ENCODE measurements at places on chromosomes 3 and 15. TPM values are rescaled to one million over a fixed set of nuclear protein-coding genes. Genes with fewer than 3 reads are reported as not detected.

The PGBD4 gene
- polyA plus RNA-seq: 0.75 TPM

The LMAN1L gene
- polyA plus RNA-seq: not detected

The TRPM1 gene
- not detected for polyA plus RNA-seq

The A4GNT gene
- polyA plus RNA-seq: not detected

The MAP4 gene
- polyA plus RNA-seq: 229 TPM

The ELL3 gene
- 1.2 TPM for polyA plus RNA-seq

The OR5K4 gene
- not detected for polyA plus RNA-seq

The RAB8B gene
- polyA plus RNA-seq: 24.6 TPM

The AQP9 gene
- polyA plus RNA-seq: not detected

DNA sequence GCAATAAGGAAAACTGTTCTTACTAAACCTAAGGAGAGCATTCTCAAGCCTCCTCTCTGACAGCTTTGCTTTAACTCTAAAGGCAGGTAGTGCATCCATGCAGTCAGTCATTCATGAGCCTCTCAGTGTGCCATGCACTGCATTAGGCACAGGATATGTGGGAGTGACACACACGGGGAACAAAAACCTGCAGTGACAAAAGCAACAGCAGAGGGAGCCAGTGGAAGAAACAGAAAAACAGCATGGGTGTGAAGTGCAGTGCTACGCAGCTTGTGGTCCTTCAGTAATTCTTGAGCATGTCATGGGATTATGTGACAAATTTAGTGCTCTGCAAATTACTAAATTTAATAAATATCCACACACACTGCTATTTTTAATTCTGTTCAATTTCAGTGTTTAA, 230.7 kb downstream of the BBX start:
- no peaks in the 10 kb centered on the region for H3K4me1 ChIP-seq
- no peak overlapping the region for H3K4me3 ChIP-seq
- peak; percentile 30 for DNase-seq
- H3K36me3 ChIP-seq: peaks cover 1% of the 10 kb centered on the region
- H3K27me3 ChIP-seq: no peaks in the 10 kb centered on the region

DNA sequence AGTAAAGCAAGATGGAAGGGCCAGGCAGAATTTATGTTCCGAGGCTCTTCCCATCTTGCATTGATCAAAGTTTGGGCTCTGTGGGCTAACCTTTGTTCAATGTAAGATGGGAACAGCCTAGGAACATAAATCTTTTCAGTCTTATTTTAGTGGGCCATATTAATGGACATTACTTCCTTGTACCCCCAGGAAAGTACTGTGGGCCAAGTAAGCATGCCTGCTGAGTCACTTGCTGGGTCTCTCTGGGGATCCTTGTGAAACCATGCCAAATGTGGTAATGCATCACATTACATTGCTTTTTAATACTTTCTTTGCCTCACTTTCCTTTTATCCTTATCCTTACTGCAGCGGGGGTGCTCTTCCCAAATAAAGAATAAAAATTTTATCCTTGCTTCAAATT, 349.5 kb upstream of the POU1F1 start:
- H3K4me3 ChIP-seq: no peak overlapping the region
- no peaks in the 10 kb centered on the region for H3K36me3 ChIP-seq
- DNase-seq: no peak
- H3K27me3 ChIP-seq: no peaks in the 10 kb centered on the region
- H3K27ac ChIP-seq: no peak overlapping the region
- H3K4me1 ChIP-seq: no peaks in the 10 kb centered on the region

GRCh38 chr3:143552851-143553250, 295.4 kb downstream of the SLC9A9 start:
- H3K27me3 ChIP-seq: no peaks in the 10 kb centered on the region
- H3K4me3 ChIP-seq: no peak overlapping the region
- no peaks in the 10 kb centered on the region for H3K4me1 ChIP-seq
- H3K36me3 ChIP-seq: no peaks in the 10 kb centered on the region
- no peak for DNase-seq
- no peak overlapping the region for H3K27ac ChIP-seq

GRCh38 chr3:108159105-108159504, 63.1 kb downstream of the IFT57 start:
- no peak overlapping the region for H3K4me3 ChIP-seq
- H3K27ac ChIP-seq: no peak overlapping the region
- H3K4me1 ChIP-seq: peaks cover 3% of the 10 kb centered on the region
- DNase-seq: peak; percentile 76
- peaks cover 1% of the 10 kb centered on the region for H3K36me3 ChIP-seq

DNA sequence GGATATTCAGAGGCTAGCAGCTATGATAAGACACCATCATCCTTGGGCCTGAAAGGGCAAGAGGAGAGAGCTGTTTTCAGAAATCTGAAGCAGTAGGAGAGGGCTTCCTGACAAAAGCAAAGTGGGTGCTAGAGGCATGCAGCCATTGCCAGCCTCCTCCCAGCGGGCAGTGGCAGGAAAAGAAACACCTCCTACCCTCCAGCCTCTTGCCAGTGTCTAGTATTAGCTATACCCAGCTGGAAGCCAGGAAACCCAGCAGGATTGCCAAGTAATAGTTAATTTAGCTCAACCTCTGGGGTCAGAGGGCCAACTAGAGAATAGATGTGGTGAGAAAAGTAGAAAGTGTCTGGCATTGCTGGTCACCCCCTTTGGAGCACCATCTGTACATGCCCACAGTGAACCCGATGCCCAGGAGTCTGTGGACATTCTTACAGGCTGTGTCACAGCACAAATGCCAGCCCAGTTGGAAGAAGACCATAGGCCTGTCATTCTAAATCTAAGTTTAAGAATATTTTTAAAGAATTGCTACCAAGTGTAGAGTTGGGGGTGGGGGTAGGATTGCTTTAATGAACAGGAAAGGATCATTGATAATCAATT, 85.3 kb downstream of the HCN4 start:
- no peak overlapping the region for H3K4me3 ChIP-seq
- H3K36me3 ChIP-seq: peaks cover 11% of the 10 kb centered on the region
- no peak for DNase-seq
- no peaks in the 10 kb centered on the region for H3K4me1 ChIP-seq

GRCh38 chr3:8875836-8876235, 87.4 kb downstream of the RAD18 start:
- no peak for DNase-seq
- no peak overlapping the region for H3K27ac ChIP-seq
- H3K4me1 ChIP-seq: peaks cover 9% of the 10 kb centered on the region
- H3K4me3 ChIP-seq: no peak overlapping the region
- peaks cover 2% of the 10 kb centered on the region for H3K36me3 ChIP-seq

DNA sequence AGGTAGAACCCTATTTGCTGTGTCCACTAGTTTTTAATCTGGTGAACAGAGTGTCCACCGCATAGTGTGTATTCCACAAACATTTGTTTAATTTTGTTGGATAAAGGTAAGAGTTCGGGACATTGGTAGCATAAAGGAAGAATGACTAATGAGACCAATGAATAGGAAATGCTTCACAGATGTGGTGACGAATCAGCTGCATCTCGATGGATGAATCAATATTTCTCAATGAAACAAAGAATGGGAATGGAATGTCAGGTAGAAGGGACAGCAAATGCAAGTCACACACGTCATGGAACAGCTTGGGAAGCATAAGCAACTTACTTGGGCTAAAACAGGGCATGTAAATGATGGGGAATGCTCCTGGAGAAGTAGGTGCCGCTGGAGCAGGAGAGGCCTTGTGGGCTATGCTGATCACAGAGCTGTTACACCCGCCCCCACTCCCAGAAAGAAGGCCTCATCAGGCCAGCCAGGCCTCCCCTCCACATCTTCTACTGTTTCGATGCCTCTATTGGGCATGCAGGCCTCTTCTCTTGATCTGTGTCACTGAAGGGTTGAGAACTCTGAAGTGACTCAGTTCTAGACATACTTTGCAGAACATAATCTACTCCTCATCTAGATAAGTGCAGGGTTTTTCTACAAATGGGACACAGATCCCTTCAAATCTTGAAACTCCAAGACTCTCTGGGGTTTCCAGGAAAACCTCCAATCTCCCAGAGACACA, 120.0 kb upstream of the GADL1 start:
- no peaks in the 10 kb centered on the region for H3K36me3 ChIP-seq
- H3K27me3 ChIP-seq: no peaks in the 10 kb centered on the region
- H3K4me3 ChIP-seq: no peak overlapping the region
- DNase-seq: peak; percentile 19
- no peak overlapping the region for H3K27ac ChIP-seq

DNA sequence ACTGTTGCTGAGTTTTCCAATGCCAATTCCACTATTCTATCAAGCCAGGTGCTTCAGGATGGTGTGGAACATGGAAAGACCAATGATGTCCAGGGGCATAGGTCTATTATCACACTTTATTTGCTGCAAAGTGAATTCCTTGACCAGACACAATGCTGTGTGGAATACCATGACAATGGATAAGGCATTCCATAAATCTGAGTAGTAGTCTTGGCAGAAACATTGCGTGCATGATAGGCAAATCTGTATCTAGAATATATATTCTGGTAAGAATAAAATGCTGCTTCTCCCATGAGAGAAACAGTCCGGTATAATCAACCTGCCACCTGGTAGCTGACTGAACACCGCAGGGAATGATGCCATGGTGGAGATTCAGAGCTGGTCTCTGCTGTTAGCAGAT, 70.0 kb upstream of the ALDH1A3 start:
- no peak overlapping the region for H3K27ac ChIP-seq
- no peaks in the 10 kb centered on the region for H3K27me3 ChIP-seq
- no peaks in the 10 kb centered on the region for H3K4me1 ChIP-seq

DNA sequence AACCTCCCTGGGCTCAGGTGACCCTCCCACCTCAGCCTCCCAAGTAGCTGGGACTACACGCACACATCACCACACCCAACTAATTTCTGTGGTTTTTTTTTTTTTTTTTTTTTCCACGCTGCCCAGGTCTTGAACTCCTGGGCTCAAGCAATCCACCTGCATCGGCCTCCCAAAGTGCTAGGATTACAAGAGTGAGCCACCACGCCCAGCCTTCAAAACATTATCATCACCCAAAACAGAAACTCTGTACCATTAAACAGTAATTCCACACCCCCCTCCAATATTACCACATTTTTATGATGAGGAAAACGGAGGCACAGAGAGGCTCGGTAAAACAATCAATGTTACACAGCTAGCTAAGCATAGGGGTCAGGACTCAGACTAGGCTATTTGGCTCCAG, 4.0 kb downstream of the IMP3 start:
- H3K4me3 ChIP-seq: no peak overlapping the region
- H3K27ac ChIP-seq: no peak overlapping the region
- no peaks in the 10 kb centered on the region for H3K36me3 ChIP-seq
- DNase-seq: no peak
- H3K27me3 ChIP-seq: no peaks in the 10 kb centered on the region

GRCh38 chr3:123788710-123789109, 95.4 kb downstream of the MYLK start:
- H3K4me3 ChIP-seq: no peak overlapping the region
- peaks cover 55% of the 10 kb centered on the region for H3K36me3 ChIP-seq
- peaks cover 45% of the 10 kb centered on the region for H3K4me1 ChIP-seq
- peak; percentile 61 for DNase-seq
- H3K27ac ChIP-seq: peak overlapping the region; percentile 81

DNA sequence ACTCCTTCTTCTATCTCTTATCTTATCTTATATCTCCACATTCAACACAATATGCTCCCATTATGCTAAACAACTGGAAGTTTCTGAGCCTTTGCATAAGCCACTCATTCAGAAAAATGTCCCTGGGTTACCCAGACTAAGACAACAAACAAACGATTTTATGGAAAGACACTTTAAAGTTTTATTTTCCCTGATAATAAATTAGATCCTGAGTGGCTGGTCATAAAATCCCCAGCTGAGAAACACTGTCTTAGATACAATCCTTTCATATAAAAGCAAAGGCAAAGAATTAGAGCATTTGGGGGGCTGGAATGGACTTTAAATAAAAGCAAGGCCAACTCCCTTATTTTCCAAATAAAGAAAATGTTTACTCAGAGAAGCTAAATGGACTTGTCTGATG, 322.3 kb downstream of the GBE1 start:
- no peak for DNase-seq
- H3K4me3 ChIP-seq: no peak overlapping the region
- no peaks in the 10 kb centered on the region for H3K36me3 ChIP-seq
- H3K27ac ChIP-seq: no peak overlapping the region

- no peak overlapping the region for H3K4me3 ChIP-seq
- H3K4me1 ChIP-seq: peaks cover 2% of the 10 kb centered on the region
- no peaks in the 10 kb centered on the region for H3K27me3 ChIP-seq
- no peak overlapping the region for H3K27ac ChIP-seq
Observed at GRCh38 chr15:74451861-74452835, 8.8 kb downstream of the UBL7 start.

DNA sequence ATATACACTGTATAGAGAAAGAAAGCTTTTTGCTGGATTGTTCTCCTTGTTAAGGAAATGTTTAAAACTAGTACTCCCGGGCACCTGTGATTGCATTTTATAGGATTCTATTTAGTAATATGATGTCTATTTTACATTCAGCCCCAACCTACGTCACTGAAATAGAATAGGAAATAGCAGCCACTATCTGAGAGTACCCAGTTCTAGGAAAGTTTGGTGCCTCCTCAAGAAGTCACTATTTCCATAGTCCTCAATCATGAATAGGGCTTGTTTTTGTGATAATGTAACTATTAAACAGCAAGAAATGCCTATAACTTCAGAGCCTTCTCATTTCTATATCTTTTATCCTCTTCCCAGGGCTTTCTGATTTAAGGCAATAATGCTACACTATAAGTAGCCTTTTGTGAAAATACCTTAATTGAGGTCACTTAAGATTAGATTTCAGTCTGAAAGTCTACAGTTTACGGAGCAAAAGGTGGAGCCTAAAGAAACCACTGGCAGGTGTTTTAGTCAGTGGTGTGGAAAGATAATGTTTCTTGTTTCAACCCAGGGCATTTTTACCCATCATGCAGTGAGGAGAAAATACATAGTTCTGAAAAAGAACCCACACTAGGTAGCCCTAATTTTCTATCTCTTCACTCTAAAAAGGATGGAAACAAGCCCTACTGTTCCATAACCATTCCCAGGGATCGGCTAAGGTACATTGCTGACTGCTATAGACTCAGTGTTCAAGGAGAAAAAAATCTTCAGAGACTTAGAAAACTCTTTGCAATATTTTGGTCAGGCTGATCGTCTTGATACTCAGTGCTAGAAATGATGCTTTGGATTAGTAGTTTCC, 38.7 kb downstream of the TIGIT start:
- no peak overlapping the region for H3K27ac ChIP-seq
- no peaks in the 10 kb centered on the region for H3K27me3 ChIP-seq
- DNase-seq: no peak
- peaks cover 6% of the 10 kb centered on the region for H3K36me3 ChIP-seq

GRCh38 chr3:9067352-9067975, 104.2 kb upstream of the RAD18 start:
- no peaks in the 10 kb centered on the region for H3K4me1 ChIP-seq
- peak; percentile 71 for DNase-seq
- peaks cover 14% of the 10 kb centered on the region for H3K27me3 ChIP-seq
- no peaks in the 10 kb centered on the region for H3K36me3 ChIP-seq

Measured in IMR-90 (cell line).